ENCODE measurements at places on chromosomes 4 and X.
A peak's percentile ranks its signal among the peaks of the same experiment; 100 is the strongest.

DNA sequence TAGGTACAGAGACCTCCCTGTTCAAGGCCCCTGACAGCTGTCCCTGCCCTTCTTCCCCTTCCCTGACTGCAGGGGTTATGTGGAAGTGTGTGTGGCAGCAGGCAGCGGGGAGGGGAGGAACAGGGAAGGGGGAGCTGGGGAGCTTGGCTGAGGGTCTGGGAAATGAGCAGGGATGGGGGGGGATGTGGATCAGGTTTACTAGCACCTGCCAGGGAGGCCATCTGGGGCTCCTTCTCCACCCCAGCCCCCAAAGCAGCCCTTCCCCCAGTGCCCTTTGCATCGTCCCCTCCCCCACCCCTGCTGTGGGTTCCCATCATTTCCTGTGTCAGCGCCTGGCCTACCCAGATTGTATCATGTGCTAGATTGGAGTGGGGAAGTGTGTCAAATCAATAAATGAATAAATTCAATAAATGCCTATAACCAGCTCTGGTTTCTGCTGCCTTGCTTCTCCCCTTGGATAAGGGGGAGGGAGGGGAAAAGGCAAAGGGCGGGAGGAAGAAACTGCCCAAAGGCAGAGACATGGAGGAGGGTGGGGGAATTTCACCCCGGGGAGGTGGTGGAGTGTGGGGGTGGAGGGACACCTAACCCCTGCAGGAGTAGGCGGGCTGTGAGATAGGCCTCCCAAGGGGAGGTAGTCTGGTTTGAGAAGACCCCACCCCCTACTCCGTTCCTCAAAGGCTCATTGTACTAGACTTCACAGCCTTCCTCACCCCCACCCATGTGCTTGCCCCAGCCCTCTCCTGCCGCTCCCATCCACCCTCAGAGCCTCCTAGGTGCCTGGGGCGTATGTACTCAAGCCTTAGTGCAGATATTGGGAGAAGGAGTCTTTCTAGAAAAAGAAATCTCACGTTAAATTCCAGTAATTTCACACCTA is 3.2 kb downstream of the CXorf65 start:
- no peak for DNase-seq

DNA sequence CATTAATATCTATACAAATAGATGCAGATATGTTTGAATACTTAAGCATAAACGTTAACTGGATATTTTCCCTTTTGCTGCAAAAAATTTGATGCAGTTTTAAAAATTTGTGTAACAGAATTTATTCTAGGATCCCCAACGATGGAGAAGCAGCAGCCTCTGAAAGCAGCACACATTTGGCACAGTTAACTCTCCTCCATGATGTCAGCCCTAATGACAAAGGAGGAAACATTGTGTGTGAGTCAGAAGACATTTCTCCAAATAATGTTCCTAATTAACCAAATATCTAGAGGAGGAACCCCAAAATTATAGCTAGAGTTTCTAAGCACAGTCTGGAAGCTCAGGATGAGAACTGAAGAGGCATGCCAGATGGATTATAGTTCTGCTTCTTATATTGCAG is 281.9 kb upstream of the MAD2L1 start:
- no peak for DNase-seq

DNA sequence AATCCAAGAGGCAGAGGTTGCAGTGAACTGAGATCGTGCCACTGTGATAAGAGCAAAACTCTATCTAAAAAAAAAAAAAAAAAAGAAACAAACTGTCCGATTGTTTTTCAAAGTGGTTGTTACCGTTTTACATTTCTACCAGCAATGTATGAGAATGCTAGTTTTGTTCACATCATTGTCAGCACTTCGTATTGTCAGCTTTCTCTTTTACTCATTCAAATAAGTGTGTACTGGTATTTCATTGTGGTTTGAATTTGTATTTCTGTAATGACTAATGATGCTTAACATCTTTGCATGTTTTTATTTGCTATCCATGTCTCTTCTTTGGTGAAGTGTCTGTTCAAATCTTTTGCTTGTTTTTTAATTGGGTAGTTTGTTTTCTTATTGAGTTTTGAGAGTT is 65.8 kb downstream of the GPR101 start:
- no peak for DNase-seq

DNA sequence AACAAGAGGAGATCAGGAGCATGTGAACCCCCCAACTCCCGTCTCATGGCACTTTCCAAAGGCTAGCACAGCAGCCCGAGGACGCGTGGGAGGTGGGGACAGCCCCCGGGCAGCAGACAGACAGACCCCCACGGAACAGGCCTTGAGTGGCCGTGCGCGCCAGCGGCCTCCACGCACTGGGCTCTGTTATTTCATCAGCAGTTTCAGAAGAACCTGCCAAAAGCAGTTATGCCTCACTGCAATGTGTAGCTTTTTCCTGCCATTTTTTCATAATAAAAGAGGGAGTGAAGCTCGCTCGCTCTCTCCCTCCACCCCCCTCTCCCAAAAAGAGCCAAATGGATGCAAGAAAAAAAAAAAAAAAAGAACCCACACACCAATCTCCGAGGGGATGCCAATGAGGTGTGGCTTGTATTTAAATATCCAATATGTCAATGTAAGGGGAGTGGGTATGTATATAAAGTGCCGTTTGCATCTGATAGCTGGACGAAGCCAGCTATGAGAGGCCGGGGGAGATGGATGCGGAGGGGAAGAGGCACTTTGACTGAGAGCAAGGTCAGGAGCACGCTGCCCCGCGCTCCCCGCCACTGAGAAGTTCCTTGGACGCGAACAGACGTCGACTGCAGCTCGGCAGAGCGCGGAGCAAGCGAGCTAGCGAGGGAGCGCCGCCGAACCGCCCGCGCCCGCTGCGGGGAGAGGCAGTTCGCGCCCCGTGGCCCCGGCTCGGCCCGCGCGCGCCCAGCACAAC is at the start of gene FGF16:
TSS of gene FGF16 (plus strand) at position 482 of the 745 bp plus-strand sequence. CDS start 286 bp downstream, outside the sequence.
- DNase-seq: no peak

- DNase-seq: no peak
Measured at GRCh38 chr4:66055999-66056398, 385.7 kb upstream of the EPHA5 start.

DNA sequence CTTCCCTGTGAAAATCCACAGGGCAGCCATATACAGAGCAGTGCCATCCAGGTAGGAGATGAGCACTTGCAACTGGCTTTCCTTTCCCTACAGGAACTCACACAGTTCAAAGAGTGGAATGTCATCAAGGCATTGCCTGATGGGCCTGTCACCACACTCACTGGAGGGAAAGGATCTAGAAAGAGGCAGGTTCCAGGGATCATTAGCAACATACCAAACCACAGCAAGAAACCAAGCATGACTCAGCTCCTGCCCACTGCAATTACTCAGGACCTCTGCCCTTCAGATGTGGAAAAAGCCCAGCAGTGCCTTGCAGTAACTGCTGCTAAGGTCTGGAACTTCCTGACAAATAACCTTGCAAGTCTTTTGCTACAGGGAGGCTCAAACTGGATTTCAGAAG is 101.2 kb downstream of the ZNF674 start:
- no peak for DNase-seq

GRCh38 chr4:86963697-86964096 is 28.9 kb downstream of the AFF1 start:
- DNase-seq: no peak

DNA sequence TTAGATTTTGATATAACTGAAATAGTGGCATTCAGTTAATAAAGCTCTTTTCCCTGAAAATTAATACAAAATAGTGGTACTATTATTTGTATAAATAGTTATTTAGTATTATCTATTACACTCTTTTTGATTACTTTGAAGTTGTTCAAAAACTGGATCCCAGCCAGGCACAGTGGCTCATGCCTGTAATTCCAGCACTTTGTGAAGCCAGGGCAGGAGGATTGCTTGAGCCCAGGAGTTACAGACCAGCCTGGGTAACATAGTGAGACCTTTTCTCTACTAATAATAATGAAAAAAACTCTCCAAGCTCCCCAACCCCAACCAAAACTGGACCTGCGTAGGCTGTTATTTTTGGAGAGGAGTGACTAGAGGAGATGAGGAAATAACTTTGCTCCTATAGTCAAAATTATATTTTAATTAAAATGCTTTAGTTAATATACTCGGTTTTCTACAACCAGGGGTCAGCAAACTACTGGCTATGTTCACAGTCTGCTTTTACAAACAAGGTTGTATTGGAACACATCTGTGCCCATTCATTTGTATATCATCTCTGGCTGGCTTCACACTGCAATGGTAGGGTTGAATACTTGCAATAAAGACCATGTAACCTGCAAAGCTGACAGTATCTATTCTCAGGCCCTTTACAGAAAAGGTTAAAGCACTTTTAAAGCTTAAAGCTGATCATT is 27.6 kb downstream of the GUCY1A1 start:
- DNase-seq: no peak

GRCh38 chr4:127997534-127998388 is 32.6 kb downstream of the ABHD18 start:
- DNase-seq: peak; percentile 18

DNA sequence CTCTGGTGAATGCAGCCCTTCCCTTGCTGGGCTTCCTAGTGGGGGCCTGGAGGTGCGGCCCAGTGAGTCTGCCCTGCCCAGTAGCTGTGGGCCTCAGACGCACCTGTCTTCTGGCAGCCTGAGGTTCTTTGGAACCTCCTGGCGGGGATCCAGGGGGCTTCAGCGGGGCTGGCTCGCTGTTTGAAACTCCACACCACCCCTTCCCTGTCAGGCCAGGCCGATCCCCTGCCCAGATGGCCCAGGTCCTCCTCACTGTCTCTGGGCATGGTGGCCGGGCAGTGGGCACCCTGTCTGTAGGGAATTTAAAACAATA is 10.7 kb upstream of the NKX1-1 start:
- no peak for DNase-seq

- peak; percentile 57 for DNase-seq
Measured at GRCh38 chrX:43559644-43560043, 96.5 kb upstream of the MAOA start.

DNA sequence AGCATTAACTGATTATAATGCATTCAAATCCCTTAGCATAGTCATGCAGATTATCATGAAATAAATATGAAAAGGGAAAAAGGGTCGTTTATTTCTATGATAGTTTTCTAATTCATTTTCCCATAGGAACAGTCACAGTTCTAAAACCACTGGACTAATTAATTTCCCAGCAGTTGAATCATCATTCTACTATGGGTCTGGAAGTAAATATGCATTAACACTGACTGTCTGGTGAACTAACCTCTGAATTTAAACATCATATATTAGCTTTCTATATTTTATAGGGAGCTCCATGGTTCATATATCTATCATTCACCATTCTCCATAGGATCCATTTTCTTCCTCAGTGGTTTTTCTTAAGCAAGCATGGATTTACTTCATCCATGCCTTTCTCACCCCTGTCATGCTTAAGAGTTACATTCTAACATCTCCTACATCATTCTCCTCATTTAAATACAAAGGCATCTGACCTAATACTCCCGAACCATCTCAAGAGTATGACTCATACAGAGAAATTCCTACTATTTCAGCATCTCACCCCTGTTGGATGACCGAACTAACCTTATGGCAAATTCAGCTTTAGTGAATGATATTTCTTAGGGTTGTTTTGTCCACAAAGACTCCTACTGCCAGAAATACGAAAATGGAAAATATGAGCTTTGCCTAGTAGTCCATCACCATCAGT is 198.7 kb upstream of the ADAMTS3 start:
- DNase-seq: no peak

DNA sequence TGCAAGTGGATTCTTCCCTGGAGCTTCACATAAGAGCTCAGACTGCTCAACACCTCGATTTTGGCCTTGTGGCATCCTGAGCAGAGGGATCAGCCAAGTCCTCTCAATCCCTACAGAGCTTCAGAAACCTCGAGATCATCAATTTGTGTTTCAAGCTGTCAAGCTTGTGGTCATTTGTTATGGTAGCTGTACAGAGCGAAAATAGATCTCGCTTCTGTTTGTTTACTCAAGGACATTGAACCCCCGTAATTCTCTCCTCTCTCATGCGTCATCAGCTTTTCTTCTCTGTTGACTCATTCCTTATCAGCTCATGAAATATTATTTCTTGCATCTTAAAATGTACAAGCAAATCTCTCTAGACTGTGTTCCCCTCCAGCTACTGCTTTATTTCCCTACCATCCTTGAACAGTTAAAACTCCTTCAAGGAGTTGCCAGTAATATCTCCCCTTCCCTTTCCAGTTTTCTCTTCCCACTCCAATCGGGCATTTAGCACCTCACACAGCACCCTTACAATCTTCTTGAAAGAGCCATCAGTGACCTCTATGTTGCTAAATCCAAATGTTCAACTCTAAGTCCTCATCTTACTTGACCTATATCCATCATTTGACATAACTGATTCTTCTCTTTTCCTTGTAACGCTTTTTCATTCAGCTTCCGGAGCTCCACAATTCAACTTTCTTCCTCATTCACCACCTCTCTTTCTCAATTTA is 106.2 kb upstream of the FAT1 start:
- DNase-seq: no peak

- DNase-seq: no peak
Measured at GRCh38 chr4:4614925-4615678, 73.3 kb upstream of the STX18 start.

- DNase-seq: no peak
Measured at GRCh38 chr4:45518832-45519231, 605.0 kb downstream of the GABRG1 start.

DNA sequence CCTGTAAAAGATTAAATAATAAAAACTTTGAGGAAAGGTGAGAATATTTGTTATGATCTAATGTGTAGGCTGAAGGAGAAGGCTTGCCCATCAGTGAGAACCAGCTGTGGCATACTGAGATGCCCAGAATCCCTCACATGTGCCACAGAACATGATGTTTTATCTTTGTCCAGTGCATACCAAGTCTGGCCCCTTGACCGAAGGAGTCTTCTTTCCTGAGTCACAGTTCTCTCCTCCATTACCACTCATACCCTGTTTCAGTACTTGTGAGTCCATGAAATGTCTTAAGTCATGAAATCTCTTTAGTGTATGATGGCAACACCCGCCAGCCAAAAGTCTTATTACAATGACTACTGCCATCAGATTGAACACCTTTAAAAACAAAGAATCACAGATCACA is 42.7 kb downstream of the PPARGC1A start:
- no peak for DNase-seq

GRCh38 chr4:11019451-11020240 is 335.1 kb upstream of the CLNK start:
- no peak for DNase-seq

GRCh38 chr4:3338321-3338838 is 45.6 kb downstream of the RGS12 start:
- DNase-seq: no peak

GRCh38 chrX:39705290-39705689 is 392.5 kb downstream of the BCOR start:
- peak; percentile 80 for DNase-seq

DNA sequence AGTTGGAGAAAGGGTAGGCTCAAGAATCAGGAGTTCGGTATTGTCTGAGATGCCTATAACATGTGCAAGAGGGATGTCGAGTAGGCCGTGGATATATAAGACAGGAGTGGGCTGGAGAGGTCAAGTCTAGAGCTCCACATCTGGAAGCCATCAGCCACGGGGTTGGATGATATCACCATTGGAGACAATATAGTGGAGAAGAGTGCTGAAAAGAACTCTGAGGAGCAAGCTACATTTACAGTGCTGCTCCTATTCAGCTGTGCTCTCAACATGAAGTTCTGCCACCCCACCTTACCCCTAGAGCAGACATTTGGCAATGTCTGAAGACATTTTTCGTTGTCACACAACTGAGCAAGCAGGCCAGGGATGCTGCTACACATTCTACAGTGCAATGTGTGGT is 20.9 kb upstream of the PLAC1 start:
- DNase-seq: peak; percentile 20

Data from uterus (tissue), 4 donors.